Effector memory CD8-positive, alpha-beta T cell (primary cell): ENCODE measurements at places on chromosomes 2 and 18.

GRCh38 chr2:46650556-46651001, 171.2 kb downstream of the TMEM247 start:
- DNase-seq, result peak; percentile 69

DNA sequence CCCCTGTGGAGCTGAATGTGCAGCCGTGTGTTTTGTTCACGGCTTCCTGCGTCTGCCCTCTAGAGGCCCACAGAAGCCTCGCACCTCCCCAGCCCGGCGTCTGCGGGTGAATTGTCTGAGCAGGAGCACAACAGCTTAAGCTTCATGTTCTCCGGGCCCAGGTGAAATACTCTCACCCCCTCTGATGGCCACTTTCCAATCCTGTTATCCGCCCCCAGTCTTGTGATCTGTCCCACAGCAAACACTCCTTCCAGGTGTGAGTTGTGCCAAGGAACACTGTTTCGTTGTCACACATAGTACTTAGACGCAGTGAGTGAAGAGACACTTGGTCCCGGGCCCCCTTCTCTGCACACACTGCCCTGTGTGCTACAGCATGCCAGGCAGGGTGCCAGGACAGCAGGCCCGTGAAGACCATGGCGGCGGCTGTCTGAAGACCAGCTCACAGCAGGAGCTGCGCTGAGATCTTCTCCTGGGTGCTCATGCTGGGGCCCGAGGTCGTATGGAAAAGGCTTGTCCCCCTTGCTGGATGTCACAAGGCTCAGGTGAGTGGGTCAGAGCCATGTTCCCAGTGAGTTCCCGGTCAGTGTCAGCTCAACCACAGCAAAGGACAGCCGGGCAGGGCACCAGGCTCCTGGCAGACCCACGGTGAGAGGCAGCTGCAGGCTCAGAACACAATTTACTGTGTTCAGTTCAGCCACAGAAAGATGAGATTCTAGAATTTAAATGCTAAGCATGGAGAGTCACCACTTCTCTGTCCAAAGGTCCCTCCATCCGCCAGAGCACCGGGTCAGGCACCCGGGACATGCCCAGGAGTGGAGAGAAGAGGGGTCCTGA, 6.8 kb upstream of the PXDN start:
- DNase-seq, result no peak

DNA sequence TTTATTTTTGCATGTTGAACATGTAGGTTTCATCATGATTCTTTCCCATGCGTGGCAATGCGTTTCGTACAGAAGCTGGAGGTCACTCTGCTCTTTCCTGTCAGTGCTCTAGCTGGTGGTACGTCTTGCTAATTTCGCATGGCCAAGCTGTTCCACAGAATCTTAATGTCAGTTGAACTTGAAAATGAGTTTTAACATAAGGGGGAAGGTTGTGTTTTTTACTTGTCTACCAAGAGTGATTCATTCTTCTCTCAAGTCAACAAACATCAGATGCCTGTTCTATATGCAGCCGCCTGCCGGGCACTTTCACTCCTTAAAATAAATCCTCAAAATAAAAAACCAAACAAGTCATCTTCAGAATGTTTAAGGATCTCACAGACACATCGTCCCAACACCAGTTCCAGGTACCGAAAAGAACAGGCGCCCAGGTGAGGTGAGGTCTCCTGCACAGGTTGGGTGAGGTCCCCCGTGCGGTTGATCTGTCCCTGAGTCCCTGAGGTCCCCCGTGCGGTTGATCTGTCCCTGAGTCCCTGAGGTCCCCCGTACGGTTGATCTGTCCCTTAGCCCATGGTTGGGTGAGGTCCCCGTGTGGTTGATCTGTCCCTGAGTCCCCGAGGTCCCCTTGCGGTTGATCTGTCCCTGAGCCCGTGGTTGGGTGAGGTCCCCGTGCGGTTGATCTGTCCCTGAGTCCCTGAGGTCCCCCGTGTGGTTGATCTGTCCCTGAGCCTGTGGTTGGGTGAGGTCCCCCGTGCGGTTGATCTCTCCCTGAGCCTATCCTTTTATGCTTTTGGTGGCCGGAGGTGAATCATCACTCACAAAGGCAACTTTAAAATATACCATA, 57.0 kb upstream of the KCNG2 start:
- DNase-seq, result no peak

GRCh38 chr2:177314194-177314593, 49.7 kb upstream of the NFE2L2 start:
- DNase-seq, result no peak

DNA sequence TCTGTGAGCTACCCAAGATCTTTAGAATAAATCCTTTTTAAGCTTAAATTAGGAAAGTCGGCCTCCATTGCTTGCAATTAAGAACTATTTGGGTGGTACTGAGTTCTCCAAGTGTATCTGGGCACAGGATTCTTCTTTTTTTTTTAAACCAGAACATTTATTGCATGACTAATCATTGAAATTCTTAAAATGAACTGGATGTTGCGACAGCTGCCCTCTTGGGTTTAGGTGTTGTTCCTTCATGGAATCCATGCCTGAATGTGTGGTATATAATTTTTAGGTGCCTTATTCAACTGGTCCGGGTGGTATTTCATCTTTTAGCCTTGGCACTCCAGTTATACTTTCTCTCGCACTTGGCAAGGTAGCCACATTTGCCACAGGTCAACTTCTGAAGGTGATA, 14.5 kb upstream of the KCNK3 start:
- DNase-seq, result no peak

DNA sequence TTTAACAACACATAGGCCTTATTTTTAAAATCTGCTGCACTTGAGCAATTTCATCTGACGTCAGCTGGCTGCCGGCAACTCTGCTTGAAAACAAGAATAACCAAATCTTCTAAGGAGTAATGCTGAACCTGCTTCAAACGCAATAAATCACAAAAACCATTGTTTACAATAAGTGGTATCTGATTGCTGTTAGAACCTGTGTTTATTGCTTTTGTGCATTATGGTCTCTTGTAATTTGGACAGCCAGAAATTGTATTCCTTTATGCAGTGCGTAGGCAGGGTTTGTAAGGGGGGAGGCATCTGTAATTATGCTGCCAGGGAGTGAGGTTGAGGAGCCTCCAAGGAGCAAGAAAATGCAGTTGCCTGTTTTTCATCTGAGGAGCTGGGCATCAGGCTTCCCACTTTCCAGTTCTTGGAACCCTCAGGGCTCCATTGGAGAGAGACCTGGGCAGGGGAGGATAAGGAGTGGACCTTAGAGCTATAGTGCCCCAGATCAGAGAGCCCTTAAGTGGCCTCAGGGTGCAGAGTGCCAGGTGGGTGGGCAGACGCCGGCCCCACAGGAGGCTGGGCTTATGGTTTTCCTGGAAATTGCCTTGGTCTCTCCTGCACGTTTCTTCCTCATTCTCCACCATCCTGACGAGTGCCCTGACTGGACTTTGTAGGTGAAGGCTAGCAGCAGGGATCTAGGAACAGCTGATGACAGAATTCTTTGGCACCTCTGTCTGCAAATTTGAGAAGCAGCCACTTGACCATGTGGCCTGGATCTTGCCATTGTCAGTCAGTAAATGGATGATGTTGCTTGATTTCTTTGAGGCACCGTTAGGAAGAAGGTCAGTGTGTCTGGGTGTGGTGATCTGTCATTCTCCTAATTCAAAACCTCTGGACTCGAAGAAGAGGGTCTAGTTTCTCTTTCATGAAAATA, 129.2 kb downstream of the KLHL29 start:
- no peak for DNase-seq

- DNase-seq, result no peak
Observed at GRCh38 chr2:23905155-23905554, 21.8 kb downstream of the ATAD2B start.

DNA sequence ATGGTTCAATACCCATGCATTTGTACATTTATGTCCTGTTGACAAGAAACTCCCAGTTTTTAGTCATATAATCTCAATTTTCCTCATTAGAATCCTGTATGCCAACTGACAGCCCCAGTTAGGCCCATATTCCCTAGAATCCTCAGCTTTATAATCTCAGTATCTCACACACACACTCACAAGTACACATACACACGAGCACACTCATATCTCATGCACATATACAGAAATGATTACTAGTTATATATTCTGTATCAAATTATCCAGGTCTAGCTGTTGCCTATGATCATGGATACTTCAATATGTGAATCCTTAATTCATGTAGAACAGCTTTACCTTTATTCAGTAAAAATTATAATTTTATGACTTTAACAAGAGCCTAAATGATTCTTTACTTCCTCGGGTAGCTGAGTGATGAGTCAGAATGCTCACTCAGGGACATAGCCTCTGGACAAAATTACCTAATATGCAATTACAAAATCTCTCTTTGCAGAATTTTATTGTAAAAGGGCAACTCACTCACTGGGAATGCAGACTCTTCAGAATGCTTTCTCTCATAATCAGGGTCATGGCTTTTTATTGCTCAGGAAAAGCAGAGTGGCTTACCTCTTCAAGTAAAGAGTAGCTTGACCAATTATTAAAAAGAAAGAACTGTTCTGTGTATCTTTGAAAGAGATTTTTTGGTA, 193.6 kb upstream of the PIK3C3 start:
- no peak for DNase-seq

DNA sequence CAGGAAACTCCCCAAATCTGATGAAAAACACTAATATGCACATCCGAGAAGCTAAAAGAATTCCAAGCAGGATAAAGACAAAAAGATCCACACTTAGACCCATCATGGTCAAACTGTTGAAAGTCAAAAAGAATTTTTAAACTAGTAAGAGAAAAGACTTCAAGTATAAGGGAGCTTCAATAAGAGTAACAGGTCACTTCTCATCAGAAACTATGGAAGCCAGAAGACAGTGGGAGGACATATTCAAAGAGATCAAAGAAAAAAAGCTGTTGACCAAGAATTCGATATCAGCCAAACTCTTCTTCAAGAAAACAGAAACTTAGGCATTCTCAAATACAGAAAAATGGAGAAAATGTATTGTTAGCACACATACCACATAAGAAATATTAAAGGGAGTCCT, 50.4 kb downstream of the ZC3H8 start:
- no peak for DNase-seq

DNA sequence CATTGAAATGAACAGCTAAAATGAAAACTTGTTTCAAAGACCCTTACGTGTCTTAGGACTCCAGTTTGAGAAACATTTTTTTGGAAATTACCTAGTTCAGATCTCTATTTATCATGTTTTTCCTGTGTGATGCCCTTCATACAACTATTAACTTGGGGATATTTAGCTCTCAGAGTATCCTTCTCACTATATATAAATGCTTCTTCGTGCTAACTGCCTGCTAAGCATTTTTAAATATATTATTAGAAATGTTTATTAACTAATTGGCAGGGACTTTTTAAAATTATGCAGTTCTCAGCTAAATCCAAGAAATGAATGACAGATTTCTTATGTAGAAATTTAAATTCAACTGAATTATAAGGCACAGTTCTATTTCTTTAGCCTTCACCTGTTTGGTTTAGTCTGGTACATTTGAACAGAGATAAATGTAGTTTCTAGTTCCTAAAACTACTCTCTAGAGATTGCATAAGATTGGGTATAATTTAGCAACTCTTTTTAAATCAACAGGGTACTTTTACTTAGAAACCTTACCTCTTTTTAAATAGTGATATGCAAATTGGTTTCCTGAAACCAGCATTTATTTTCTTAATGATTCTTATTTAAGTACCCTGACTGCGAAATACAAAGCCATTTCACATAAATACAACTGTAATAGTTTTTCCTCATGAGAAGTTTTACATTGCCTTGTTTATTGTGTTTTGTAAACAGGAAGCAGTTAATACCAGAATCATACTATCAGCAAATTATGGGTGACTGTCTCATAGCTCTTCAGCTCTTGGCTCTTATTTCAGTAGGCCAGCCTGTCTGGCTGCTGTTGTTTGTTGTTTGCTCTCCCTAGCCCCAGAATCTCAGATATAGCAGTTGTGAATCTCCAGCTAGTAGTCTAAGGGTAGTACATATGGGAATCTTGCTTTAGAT, 140.7 kb downstream of the PTRHD1 start:
- DNase-seq, result no peak

DNA sequence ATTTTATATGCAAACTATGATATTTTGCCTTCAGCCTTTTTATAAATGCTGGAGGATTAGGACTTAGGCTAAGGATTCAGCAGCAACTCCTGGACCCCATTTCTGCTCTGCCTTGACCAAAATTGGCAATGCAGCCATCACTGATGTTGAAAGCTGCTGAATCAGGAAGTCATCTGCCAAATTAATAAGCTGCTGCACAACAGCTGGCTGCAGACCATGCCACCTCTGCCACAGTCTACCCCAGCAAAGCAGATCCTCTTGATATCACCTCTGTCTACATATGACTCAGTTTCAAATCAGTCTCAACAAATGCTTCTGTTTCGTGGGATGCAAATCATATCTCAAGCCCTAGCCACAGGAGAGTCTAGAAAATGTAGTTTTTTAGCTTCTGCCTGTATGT, 7.1 kb upstream of the SOS1 start:
- peak; percentile 18 for DNase-seq
